ENCODE measurements at places on chromosomes 16 and 17.

DNA sequence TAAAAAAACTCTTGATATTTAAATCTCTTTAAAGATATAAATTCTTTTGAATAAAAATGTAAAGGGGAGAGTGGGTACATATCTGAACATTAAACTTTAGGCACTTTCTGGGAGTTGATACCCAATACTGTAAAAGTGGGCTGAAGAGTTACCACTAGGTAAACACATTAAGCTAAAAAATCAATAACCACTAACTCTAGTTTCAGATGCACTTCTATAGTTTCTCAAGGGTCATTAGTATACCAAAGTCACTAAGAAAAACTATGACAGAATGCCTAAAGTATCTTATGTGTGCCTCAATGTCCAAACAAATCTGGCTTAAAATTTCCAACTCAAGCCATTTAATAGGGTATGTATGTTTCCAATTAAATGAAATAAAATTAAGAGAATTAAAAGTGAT is 13.1 kb upstream of the CFDP1 start:
- no peak for DNase-seq

DNA sequence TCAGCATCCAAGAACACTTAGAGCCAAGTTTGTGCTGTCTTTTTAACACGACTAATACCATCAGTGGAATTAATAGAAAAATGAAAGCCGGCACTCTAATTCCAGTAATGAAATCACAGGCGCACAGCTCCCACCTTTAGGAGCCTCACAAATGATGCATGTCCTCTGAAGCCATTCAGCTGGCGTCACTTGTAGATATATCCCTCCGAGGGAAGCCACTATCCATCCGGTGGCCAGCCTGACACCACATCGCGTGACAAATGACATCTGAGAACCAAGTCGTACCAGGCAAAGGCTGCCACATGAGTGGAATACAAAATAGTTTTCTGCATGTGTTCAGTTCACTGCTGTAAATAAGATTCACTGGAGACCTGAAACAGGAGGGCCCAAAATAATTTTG is 205.6 kb downstream of the GRIN2A start:
- DNase-seq = no peak

GRCh38 chr16:84976644-84977400 is 34.5 kb downstream of the ZDHHC7 start:
- DNase-seq = no peak

DNA sequence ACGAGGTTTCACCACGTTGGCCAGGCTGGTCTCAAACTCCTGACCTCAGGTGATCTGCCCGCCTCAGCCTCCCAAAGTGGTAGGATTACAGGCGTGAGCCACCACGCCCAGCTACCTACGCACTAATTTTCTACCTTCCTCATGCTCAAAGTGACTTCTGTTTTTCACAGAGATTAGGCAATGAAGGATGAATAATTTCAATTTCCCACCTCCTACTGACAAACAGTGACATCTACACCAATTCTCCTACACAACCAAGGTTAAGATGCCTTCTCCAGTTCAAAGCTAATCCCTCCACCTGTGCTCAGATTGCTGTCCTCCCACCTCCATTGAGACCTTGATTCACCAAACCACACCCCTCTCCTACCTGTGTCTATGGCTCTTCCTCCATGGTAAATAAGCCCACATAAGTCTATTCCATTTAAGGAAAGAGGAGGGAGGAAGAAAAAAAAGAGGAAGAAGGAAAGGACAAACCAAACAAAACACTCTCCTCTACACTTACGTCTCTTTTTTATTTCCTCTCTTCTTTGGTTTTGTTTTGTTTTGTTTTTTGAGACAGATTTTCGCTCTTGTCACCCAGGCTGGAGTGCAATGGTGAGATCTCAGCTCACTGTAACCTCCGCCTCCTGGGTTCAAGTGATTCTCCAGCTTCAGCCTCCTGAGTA is 5.5 kb upstream of the MED11 start:
- no peak for DNase-seq

DNA sequence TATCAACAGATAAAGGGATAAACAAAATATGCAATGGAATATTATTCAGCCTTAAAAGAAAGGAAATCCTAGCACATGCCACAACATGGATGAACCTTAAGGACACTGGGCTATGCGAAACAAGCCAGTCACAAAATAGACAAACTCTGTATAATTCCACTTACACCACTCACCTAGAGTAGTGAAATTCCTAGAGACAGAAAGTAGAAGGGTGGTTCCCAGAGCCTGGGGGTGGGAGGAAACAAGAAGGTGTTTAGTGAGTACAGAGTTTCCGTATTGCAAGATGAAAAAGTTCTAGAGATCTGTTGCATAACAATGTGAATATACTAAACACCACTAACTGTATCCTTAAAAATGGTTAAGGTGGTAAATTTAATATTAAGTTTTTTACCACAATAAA is 10.0 kb downstream of the SPOP start:
- DNase-seq = no peak

DNA sequence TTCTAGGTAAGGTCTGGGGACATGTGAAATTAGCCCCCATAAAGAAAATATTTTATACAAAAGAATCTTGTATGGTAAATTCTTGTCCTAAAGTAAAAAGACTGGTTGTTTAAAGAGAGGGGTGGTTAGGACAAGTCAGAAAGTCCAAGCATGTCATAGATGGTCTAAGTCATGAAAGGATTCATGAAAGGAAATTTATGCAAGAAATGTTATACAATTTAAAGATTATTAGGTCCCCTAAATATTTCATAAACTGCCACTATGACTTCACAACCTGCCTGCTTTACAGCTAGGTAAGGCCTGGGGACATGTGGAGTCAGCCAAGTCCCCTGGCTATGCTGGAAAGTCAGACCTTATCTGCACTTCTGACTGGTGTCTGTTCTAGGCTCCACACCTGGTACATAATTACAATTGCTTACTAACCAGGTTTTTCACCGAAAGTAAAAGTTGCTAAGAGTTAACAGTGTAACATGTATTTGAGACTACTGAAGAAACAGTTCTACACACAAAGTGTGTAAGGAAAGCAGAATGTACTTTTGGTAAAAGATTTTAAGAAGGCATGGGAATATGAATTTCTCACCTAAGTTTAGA is 17.0 kb downstream of the N4BP1 start:
- DNase-seq = no peak

GRCh38 chr17:57784226-57784895 is 39.3 kb upstream of the CCDC182 start:
- peak; percentile 4 for DNase-seq

- no peak for DNase-seq
These were observed 57.7 kb downstream of the RMI2 start for GRCh38 chr16:11402745-11403533.

- DNase-seq = no peak
These were observed 6.7 kb downstream of the ZNF646 start for GRCh38 chr16:31080756-31081419.

DNA sequence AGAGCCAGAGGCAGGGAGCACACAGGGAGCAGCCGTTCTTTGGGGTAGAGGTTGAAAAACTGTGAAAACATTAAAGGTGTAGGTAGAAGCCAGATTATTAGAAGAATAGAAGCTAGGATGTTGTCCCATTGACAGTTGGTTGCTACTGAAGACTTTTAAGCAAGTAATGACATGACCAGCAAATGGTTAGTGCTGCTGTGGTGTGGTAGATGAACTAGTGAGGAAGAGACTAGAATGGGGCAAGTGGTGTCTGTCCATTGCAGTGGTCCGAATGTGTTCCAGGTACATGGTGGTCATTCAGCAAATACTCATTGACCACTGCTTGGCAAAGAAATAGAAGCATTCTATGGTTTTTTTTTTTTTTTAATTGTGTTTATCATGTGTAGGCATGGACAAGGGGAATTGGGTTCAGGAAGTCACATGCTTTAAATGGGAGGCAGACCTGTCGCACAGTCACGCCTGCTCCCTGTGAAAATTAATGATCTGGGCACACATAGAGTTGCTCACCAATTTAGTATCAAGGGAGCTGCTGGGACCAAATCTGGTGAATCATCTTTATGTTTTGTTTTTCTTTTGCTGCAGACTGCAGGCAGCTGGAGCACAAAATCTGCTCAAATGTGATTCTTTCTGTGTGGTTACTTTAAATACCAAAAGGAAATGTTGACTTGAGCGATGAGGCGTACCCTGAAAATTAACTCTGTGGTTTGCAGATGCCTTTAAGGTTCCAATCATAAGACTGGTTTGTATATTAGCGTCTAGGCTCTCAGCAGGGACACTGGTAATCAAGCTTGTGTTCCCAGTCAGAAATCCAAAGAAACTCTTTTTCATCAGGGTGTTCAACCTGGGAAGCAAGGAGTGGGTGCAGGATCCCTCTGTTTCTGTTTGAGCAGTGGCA is 30.7 kb downstream of the YPEL2 start:
- DNase-seq = no peak

DNA sequence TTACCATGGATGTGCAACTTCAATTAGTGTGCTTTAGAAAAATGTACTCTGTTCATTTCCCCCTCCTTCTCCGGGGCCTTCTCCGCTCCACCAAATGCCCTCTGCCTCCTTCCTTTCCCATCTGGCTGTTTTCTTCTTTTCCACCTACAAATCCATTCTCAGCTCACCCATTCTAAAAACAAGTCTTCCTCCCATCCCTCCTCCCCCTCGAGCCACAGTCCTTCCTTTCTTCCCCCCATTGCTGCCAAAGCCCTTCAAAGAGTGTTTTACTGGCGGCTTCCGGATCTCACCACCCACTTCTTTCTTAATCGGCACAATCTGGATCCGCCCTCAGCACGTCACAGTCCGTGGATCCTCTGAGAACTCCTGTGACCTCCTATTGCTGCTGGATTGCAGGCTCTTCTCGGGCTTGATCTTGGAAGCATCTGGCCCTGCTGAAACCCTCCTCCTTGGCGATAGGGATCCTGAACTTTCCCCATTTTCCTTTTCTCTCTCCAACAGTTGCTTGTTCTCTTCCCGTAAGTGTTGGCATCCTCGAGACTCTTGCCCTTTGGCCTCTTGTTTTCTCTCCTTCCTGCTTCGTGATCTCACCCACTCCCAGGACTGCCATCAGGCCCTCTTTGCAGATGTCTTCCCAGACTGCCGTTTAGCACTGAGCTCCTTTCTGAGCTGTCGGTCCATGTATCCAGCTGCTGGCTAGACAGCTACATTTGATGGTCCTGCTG is 36.0 kb upstream of the FBXO47 start:
- DNase-seq = no peak

DNA sequence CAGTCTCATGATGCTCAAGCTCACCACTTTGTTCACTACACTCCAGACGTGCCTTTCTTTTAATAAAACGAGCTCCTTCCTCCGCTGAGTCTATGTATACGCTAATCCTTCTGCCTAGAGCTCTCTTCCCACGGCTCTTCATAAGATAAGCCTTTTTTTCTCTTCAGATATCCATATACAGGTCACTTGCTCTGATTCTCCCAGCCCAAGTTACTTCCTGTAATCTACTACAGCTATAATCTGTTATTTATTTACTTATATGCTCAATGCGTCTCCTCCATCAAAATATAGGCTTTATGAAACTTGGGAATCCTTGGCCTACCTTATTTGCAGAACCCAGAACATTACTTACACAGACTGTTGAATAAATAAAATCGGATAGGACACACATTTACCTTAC is 17.4 kb downstream of the C16orf87 start:
- no peak for DNase-seq

DNA sequence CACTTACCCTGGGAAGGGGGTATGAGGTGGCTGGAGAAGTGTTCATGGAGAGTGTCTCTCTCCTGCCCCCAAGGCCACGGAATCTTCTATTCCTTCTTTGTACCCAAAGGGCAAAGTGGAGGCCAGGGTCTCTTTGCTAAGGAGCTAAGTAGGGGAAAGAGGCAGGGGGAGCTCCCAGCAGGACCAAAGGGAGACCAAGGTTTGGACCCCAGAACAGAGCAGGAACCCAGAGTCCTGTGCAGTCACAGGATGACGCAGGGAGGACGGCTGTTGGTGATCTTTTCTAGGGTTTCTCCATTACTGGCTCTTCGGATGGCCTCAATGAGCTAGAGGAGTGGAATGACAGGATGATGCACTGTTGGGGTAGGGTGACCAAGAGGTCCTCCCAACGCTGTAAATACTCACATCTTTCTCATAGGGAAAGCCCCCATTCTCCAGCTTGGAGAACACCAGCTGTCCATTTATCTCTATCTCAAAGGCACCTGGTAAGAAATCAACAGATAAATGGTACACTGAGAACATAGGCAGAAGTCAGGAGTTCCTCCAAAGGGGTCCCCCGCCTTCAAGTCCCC is 966 bp downstream of the MIEN1 start:
- DNase-seq = no peak

DNA sequence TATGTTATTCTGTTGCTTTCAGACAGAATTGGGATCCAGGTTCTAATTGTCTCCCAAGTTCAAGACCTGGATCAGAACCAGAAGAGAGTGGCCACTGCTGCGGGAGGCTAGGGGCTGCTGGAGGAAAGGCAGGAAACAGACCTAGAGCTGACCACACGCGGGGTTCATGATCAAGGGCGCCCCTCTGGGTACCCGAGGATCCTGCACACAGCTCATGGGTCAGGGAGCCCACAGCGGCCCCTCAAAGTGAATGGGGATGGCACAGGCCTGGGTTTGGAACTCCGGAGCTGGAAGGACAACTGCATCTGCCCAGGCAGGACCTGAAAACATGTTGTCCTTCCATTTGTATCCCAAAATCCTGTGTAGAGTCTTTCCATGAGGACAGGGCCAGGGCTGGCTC is 107.0 kb downstream of the RMI2 start:
- no peak for DNase-seq
